ENCODE measurements at places on chromosomes 5 and 9.
A peak's percentile ranks its signal among the peaks of the same experiment; 100 is the strongest.

- no peak for DNase-seq
Measured at GRCh38 chr5:141883184-141883891, 5.1 kb upstream of the PCDH1 start.

GRCh38 chr5:139177809-139178588 is 20.2 kb downstream of the SIL1 start:
- DNase-seq = peak; percentile 33

GRCh38 chr9:86705490-86705889 is 241.8 kb downstream of the GAS1 start:
- DNase-seq = no peak

DNA sequence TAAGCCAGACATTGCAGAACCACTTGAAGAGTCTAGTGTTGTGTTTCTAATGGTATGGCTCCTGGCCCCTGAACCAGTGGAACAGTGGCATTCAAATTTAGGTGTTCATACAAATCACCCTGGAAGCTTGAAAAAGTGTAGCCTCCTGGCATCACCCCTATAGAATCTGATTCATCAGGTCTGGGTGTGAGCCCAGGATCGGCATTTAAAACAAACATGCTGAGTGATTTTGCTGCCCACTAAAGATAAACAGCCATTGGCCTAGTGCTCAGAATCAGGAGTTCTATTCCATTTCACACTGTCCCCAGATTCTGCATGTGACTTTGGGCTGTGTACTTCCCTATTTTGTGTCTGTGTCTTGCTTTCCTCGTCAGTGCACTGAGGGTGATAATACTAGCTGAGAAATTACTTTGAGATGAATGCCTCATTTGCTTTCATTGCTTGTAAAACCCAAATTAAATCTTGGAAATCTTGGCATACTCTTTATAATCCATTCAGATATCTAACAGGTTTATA is 241.5 kb upstream of the CLINT1 start:
- no peak for DNase-seq

DNA sequence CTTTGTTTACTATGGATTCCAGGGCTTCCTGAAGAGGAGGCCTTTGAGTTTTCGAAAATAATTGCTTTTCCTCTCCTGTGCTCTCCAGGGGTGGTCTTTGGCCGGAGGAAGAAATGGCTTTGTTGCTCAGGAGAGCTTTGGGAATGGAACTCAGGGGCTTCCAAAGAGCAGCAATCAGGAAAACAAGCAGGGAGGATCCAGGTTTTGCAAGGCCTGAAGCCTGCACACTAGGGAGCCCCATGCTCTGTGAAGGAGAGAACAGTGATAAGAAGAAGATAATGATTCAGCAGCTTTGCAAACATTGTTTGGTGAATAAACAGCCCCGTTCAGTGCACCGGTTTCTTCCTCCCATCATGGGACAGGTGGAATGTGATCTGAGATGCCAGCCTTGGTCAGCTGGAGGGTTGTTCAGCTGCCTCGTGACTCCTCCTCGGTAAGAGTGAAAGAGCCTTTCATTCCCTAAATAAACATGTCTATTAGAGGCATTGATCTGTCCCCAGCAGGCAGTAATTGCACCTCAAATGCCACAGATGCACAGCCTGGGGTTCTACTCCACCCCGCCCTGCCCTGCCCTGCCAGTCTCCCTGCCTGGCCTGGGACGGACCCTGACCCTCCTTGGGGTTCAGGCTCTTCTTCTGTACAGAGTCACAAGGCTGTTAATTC is 11.5 kb upstream of the ALDH1B1 start:
- peak; percentile 60 for DNase-seq

- no peak for DNase-seq
Measured at GRCh38 chr5:175694371-175695160, 36.7 kb downstream of the HRH2 start.

DNA sequence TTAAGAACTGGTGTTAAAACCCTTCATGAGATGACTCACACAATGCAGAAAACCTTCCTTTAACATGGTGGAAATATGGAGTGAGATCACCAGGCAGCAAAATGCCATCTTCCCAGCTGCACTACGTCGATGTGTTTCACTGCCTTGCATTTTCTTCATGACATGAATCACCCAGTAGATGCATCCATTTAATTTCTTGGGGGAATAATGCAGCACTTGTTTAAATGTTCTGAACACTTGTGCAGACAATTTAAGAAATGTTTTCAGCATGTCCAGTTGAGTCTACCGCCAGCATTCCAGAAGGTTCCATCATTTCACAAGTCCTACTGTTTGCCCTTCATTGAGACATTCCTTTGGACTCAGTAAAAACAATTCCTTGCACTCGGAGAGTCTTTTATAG is 81.6 kb downstream of the ADAMTS16 start:
- no peak for DNase-seq

DNA sequence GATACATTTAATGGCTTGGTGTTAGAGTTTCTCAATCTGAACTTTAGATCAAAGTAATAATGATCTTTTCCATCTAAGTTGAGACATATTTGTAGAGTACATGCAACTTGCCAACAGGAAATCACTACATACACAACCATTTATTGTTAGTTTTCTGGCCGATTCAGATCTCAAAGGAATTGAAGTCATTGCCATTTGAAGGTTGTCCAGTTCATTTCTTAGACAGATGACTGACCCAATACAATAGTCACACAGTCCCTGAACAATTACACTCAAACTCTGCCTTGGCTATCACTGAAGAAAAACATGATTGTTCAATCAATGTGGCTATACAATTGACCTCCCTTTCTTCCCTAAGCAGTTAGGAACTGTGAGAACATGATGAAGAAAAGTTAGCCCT is 753.2 kb upstream of the RIOK2 start:
- DNase-seq = no peak

- DNase-seq = no peak
Measured at GRCh38 chr9:127808347-127809001, 5.8 kb downstream of the FPGS start.

- DNase-seq = peak; percentile 35
Measured at GRCh38 chr9:125586172-125586511, 120.9 kb downstream of the MAPKAP1 start.

GRCh38 chr5:104751969-104752368 is 1189.4 kb upstream of the NUDT12 start:
- no peak for DNase-seq

GRCh38 chr5:164013077-164013670 is 507.8 kb downstream of the MAT2B start:
- peak; percentile 5 for DNase-seq

DNA sequence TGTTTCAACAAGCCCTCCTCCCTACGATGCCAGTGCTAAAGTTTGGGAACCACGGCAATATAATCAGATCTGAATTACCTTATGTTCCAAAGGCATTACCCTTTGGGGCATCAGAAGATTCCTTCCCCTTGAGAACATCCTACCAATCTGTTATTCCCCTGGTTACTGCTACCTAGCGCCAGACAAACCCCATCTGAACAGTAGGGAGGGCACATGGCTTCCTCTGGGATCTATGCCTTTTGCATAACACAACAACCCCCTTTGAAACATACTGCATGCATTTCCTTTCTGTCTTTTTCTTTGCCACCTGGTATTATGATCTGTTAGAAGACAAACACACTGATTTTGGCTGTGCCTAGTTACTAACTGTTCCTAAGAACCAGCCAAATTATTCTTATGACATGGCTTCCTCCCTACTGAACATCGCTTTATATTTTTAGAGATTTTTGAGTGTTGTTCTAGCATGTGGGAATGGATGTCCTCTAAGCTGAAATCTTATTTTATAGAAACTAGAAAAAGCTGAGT is 103.9 kb upstream of the DAPK1 start:
- no peak for DNase-seq

DNA sequence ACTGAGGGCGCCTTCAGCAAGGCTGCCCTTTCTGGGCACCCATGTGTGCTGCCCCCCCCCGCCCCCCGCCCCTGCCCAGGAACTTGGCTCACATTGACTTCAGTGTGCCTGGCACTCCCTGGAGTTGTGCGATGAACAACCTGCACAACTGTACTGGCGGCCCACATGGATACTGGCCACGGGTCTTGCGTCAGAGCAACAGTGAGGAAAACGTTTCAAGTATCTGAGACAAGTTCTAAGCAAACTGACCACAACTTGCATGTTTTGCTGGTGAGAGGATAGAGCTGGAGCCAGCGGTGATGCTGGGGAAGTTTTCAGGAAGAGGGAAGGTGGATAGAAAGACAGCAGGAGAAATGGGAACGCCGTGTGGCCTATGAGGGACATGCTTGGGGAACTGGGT is 45.4 kb downstream of the HABP4 start:
- no peak for DNase-seq

GRCh38 chr5:173672891-173673290 is 56.4 kb upstream of the BOD1 start:
- no peak for DNase-seq

DNA sequence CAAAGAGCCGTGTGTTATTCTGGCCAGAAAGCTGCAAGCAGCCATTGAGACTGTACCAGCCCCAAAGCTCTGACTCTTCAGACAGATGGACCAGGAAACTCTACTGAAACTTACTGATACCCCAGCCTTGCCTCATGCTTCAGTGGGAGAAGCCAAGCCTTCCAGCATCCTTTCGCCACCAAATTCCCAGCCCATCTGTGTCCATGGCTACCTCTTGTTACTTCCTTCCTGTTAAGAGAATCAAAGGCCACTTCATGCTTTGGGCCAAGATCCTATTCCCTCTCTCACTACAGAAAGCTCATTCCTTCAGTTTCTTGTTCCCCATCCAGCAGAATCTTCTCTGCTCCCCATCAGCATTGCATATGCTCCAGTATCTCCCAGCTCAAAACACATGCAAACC is 46.9 kb upstream of the FREM1 start:
- DNase-seq = no peak

- no peak for DNase-seq
Measured at GRCh38 chr5:96159043-96159442, 197.4 kb upstream of the ELL2 start.

- no peak for DNase-seq
Measured at GRCh38 chr9:129319938-129320481, 141.9 kb upstream of the IER5L start.

- DNase-seq = no peak
Measured at GRCh38 chr9:20981486-20981885, 50.0 kb downstream of the HACD4 start.

DNA sequence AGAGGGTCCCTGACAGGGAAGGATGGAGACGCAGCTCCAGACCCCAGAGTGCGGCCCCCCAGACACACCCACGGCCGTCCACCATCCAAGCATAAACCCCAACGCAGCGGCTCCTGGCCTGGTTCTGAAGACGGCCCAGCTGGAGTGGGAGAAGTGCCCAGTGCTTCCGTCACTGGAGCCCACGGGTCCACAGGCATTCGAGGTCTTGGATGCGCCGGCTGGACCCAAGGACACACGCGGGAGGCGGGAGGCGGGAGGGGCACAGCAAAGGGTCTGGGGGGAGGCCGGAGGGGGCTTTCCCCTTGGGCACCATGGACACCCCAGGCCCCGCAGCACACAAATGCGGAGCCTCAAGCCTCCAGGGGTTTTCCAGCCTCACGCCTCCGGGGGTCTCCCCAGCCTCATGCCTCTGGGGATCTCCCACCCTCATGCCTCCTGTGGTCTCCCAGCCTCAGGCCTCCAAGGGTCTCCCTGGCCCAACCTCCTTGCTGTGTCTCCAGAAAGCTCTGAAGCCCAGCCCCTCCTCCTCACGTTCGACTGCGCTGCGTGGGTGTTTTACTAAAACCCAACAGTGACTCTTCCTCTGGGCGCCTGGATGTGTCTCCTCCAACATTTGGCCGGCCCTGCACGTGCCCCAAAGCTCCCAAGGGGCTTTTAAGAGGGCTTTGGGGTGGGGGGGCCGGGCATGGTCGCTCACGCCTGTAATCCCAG is 15.2 kb downstream of the EXD3 start:
- no peak for DNase-seq

DNA sequence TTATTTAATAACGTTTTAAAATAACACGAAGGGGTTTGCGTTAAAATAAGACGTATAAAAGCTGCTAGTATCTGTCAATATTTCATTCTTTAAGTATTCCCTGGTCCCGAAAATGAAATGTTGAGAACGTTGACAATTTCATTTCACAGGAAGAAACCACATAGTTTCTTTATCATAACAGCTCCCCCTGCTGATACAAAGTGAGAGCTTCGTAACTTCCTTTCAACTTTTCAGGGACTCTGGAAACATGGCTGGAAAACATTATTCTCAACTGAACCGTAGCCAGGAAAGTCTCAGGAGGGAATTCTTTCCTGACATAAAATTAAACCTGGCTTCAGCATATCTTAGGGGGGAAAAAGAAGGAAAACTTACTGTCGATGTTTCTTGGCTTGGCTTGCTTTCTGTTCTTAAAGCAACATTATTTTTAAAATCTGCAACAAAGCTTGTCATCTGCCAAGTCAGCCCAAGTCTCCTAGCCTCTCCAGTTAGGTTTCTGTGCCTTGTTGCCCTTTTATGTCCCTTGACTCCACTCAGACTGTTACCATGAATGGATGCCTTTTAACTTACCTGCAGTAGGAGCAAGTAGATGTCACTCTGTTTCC is 122.9 kb upstream of the DAB2 start:
- DNase-seq = peak; percentile 77

DNA sequence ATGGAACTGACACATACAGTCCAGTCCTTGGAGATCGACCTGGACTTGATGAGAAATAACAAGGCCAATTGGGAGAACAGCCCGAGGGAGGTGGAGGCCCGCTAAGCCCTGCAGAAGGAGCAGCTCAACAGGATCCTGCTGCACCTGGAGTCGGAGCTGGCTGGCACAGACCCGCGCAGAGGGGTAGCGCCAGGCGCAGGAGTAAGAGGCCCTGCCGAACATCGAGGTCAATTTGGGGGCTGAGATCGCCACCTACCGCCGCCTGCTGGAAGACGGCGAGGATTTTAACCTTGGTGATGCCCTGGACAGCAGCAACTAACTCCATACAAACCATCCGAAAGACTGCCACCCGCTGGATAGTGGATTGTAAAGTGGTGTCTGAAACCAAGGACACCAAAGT is 1610.1 kb upstream of the ACO1 start:
- no peak for DNase-seq

DNA sequence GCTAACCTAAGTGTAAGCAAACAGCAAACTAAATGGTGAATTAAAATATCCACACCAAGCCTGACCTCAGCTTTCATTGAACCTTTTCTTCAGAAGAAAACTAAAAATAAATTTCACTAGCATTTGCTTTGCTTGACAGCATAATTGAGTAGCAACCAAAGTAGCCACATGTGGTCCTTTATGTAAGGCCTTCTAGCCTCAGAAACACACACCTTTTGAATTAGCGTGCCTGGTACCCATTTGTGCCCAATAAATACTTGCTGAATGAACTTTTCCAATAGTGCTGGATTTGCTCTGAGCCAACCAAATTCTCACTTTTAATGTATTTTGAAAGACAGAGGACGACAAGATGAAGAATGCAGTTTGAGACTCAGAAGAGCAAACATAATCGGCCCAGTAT is 2.1 kb upstream of the NIPBL start:
- peak; percentile 19 for DNase-seq

DNA sequence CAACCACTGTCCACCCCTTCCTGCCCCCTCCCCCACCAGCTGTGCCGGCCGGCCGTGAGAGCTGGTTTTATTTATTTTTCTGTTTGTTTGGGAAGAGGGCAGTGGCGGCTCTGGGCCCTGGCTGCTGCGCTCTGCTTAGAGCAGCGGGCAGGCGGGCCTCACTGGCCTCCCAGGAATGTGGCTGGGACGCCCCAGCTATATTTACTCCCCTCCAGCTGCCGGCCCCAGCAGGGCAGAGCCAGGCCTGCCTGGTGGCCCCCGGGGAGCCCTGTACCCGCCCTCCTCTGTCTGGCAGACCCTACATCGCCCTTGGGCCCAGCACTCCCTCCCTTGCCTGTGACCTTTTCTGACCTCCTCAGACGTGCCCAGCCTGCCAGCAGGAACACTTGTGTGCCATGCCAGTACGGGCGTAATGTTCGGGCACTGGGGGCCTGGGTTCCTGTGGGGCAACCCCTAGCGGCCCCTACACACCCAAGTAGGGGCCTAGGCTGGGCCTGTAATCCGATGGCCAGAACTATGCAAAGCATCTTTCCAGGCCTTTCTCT is 7.7 kb downstream of the CXXC5 start:
- no peak for DNase-seq

All from NCI-H774 (cell line).